Urinary bladder (tissue), 4 donors: ENCODE measurements at places on chromosomes 1 and 21. TPM values are rescaled to one million over a fixed set of nuclear protein-coding genes. Genes with fewer than 3 reads are reported as not detected.

The S100A7A gene
- polyA plus RNA-seq: not detected

The ASCL5 gene
- not detected for polyA plus RNA-seq

The C1orf115 gene
- polyA plus RNA-seq: 9.5 TPM

The FABP3 gene
- polyA plus RNA-seq: 12.6 TPM

The KRTAP11-1 gene
- polyA plus RNA-seq: not detected

The GPR52 gene
- polyA plus RNA-seq: not detected

The CRYAA gene
- not detected for polyA plus RNA-seq

The TRMT13 gene
- 9.8 TPM for polyA plus RNA-seq

The NFASC gene
- polyA plus RNA-seq: 9.5 TPM

The SSR2 gene
- 252 TPM for polyA plus RNA-seq

The AVPR1B gene
- not detected for polyA plus RNA-seq

The MAN1C1 gene
- 26.4 TPM for polyA plus RNA-seq

The SMCP gene
- not detected for polyA plus RNA-seq

The FCER1G gene
- 161 TPM for polyA plus RNA-seq

The LCE3D gene
- not detected for polyA plus RNA-seq

The RSPH1 gene
- 0.84 TPM for polyA plus RNA-seq

The TENT5C gene
- 2.3 TPM for polyA plus RNA-seq

The SLC41A1 gene
- polyA plus RNA-seq: 24.1 TPM

The RAD54L gene
- polyA plus RNA-seq: 0.38 TPM

The GABRD gene
- polyA plus RNA-seq: 1.2 TPM

The ADAMTSL4 gene
- polyA plus RNA-seq: 144 TPM

The SNX7 gene
- polyA plus RNA-seq: 32.2 TPM

The HMGCS2 gene
- polyA plus RNA-seq: 11.7 TPM

The TMEM269 gene
- 0.05 TPM for polyA plus RNA-seq

The TMEM200B gene
- 40.7 TPM for polyA plus RNA-seq

The OR2L5 gene
- polyA plus RNA-seq: not detected
